ENCODE measurements at places on chromosomes 7 and 10. TPM values are rescaled to one million over a fixed set of nuclear protein-coding genes. Genes with fewer than 3 reads are reported as not detected.

DNA sequence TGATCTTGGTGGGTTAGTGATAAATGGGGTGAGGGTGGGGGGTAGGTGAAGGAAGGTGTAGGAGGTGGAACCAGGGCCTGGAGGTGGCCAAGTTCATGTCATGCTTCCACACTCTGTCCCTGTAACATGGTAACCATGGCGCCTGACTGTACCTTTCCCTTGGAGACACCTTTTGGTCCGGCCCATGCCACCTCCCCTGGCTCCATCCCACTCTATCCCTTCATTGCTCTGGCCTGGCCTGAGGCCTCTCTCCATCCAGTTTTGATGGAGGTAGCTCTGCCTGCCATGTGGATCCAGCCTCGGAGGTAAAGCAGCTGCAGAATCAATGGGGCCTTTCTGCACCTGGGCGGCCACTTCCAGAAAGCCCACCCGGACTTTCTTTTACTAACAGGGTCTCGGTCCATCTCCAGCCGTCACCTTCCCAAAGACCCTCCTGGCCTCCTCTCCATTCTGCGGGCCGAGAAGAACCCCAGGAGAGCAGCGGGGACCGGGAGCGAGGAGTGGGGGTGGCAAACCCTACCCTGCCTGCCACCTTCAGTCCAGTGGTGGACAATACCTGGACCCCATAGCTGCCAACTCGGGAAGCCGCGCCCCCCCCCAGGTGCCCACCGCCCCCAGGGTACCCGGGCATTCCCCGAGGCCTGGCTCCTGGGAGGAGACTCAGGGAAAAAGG is 504 bp upstream of the TRRAP start:
- no peak for DNase-seq

DNA sequence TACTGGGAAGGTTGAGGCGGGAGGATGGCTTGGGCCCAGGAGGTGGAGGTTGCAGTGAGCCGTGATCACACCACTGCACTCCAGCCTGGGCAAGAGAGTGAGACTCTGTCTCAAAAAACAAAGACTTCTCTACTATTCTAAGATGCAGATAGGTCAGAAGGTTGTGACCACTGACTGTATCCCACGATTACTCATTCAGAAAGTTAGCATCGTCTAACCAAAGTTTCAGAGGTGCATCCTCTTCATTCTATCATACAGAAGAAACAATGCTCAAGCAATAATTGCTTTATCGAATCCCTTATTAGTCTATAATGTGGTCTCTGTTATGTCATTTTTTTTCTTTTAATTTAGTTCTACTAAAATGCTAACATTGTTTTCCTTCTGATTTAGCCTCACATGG is 348.7 kb upstream of the LRGUK start:
- no peak for DNase-seq

GRCh38 chr7:135537905-135538304 is 19.8 kb upstream of the NUP205 start:
- no peak for DNase-seq

- DNase-seq: no peak
Observed at GRCh38 chr7:93165447-93165846, 17.3 kb upstream of the SAMD9L start.

Gene LZTS2
- polyA plus RNA-seq: 44.7 TPM

Gene NCF1
- polyA plus RNA-seq: 12.5 TPM

Gene CABCOCO1
- polyA plus RNA-seq: 0.43 TPM

DNA sequence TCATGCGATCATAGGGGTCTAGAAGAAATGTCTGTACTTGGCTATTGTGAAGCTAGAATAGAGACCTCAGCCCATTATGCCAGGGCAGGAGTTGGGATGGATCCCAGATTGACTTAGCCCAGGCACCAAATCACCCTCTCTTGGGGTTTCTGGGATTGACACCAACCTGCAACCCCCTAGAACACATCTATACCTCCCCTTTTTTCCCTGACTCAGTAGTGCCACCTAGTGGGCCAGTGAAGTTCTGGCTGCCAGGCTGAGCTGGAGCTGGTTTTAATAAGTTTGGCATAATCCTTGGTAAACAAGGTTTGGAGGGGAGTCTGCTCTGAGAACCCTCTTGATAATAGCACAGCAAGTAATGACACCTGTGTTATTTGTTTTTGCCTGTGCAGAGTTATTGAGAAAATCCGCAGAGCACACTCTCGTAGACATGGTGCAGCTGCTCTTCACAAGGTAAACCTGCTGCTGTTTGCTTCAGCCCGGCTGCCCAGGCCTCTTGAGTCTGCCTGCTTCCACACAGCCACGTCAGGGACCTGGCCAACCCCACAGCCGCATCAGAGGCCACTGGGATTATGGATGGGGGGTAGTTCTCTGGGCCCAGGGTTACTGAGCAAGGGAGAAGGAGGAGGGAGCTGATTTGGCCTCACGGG is 43.3 kb upstream of the NFKB2 start:
- peak; percentile 18 for DNase-seq

DNA sequence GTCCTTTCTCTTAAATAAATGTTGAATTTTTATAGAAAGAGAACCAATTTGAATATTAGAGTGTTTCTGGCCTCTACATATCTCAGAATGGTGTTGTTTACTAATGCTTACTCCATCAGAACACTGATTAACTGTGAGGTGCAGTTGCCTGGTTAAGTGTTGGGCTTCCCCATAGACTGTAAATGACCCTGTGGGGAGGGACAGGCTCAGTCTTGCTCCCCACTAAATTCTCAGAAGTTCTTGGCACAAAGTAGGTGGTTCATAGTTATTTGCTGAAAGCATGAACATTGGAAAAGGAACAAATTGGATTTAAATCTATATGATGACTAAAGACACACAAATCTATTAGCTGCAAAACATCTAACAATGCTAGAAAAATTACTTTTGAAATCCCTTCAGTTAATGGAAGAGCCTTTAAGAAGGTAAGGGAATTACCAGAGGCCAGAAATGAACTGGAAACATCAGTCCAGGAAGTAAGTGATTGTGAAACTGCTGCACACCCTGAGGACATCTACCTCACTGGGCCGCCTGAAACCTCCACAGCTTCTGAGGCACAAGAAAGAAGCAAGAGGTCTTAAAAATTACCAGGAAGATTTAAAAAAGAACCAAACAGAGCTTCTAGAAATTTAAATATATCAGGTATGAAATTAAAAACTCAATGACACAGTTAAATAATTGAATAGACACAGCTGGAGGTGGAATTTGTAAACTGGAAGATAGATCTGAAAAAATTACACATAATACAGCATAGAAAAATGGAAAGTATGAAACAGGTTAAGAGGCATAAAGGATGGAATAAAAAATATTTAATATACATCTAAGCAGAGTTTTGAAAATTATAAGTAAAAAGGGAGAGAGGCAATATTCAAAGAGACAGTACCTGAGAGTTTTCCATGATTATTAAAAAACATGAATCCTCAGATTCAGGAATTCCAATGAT is 17.8 kb upstream of the COMTD1 start:
- DNase-seq: no peak

GRCh38 chr10:7942859-7943258 is 111.6 kb upstream of the GATA3 start:
- no peak for DNase-seq

DNA sequence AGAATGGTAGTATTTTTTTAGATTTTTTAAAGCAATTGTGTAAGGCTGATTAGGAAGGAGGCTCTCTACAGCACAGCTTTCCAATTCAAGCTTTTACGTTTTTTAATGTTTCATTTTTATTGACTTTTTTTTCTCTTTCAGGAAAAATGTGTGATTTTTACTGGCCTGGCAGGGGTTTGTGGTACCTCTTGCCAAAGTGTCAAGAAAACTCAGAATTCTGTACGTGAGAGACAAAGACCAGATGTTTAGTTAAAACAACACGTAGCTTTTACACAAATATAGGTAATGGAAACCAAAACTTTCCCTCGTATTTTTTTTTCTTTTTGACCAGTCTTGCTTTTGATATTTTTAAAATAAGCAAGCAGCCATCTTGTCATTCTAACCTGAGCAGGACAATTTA is 6.0 kb upstream of the NPVF start:
- no peak for DNase-seq

DNA sequence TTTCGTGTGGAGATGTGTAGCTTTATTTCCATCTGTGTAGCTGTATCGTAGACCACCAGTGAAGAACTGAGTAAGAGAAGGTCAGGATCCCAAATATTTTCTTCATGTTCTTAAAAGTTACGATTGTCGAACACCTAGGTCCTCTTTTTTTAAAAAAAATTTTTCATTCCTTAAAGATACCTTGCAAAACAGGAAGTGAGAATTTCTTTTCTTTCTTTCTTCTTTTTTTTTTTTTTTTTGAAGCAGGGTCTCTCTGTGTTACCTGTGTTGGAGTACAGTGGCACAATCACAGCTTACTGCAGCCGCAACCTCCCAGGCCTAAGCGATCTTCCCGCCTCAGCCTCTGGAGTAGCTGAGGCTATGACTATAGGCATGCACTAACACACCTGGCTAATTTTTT is 60.8 kb downstream of the PHTF2 start:
- DNase-seq: no peak

Gene CRYGN
- 0.34 TPM for polyA plus RNA-seq

Gene ACHE
- 7.9 TPM for polyA plus RNA-seq

DNA sequence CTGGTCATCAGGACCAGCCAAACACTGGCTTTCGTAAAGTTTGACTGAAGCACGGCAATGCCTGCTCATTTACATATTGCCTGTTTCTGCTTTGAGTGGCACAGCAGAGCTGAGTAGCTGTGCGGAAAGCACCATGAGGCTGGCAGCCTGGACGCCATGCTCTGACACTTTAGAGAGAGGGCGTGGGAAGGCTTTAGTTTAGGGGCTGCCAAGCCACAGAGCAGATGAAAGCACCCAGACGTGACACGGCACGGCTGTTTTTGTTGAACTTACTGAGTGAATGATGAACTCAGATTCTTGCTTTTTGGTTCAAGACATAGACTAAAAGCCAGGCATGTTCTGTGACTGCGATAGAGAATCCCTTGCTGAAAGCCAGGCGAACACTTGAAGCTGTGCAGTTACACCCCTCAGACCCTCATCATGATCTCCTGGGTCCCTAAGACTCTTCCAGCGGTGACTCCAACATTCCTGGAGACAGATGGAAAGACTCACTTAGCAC is 182.1 kb downstream of the ZMYND11 start:
- no peak for DNase-seq

GRCh38 chr10:15324611-15325010 is 46.5 kb downstream of the FAM171A1 start:
- DNase-seq: no peak

GRCh38 chr10:86062647-86063145 is 303.9 kb downstream of the GRID1 start:
- DNase-seq: no peak

GRCh38 chr10:15478429-15478828 is 107.3 kb upstream of the FAM171A1 start:
- DNase-seq: no peak

DNA sequence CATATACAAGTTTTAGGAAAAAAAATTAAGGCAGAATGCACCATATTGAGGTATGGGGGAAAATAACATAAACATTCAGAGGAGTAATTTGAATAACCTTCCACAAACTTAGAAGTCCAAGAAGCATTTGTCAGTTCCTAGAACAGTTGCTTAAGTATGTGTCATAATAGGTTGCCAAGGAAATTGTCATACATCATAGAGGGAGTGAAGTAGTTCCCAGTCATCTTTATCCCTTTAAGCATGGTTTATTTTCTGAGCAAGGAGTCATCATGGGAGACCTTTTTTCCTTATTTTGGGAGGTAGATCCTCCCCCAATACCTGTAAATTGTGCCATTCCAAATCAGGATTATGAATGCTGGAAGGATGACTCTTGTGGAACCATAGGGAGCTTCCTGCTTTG is at the start of gene SSMEM1:
Gene SSMEM1 (plus strand): TSS at position 219 of the 400 bp plus-strand sequence. CDS start 51 bp downstream, at position 270.
- DNase-seq: no peak

DNA sequence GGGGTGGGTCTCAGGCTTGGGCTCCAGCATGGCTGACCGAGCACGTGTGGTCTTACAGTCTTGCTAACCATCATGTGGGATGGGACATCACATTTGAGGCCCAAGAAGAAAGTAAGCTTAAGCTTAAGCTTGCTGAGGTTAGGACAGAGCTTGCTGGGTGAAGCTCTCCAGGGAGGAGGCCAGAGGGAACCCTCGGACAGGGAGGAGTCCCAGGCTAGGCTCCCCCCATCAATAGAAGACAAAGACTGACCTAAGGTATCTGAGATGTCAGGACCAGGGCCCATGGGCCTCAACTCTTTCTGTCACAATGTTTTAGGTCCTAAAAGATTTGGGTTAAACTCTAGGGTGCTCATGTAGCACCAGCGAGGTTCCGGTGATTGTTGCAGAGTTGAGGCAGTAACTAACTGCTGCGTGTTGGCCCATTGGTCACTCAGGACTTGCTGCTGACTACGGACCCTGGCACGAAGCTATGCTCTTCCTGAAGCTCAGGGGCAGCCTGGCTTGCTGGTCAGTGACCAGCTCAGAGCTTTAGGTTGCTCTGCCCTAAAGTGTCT is 10.5 kb downstream of the AKR1E2 start:
- DNase-seq: no peak

GRCh38 chr7:77796960-77797359 is 1.3 kb downstream of the TMEM60 start:
- no peak for DNase-seq

Data from thymus (tissue), 14 donors.